ENCODE measurements at places on chromosomes 16 and 17.

GRCh38 chr16:72149676-72150464 lies 22.1 kb downstream of the PMFBP1 start:
- DNase-seq = no peak

DNA sequence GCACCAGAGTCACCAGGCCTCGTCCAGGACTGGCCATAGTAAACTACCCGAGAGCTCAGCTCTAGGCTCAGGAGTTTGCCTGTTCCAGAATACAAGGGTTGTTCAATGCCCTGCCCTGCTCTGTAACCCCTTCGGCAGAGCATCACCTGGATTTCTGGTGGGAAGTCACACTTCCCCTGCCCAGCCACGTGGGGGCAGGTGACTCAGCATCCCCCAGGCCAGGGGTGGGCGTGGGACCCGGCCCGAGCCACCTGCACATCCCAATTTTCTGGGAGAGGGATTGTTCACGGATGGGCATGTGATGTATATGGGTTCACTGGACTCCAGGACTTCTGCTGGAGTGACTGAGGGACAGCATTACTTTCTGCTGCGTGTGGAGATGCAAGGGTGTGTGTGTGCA lies 25.8 kb downstream of the COX4I1 start:
- DNase-seq = no peak

- DNase-seq = no peak
Measured at GRCh38 chr17:2259769-2260536, 43.6 kb downstream of the SMG6 start.

DNA sequence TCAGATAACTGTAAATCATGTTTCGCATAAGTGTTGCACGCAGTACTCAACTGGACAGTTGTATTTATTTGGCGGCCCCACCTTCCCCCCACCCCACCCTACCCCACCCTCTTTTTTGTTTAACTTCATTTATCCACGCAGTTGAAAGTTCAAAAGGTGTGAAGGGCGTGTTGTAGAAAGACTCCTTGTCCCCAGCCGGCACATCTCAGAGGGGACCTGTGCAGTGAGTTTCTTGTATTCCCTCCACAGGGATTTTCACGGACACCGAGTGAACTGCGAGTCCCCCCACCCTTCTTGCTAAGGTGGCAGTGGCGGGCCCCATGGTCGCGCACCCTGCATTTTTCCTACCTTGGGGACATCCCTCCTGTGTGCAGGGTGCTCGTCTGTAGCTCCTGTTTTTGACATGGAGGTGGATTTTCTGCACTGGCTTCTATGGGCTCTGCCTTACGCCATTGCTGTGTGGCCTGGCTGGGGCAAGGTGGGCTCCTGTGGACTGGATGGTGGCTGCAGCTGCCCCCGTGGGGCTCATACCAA lies 36.2 kb downstream of the ADCY7 start:
- DNase-seq = no peak

DNA sequence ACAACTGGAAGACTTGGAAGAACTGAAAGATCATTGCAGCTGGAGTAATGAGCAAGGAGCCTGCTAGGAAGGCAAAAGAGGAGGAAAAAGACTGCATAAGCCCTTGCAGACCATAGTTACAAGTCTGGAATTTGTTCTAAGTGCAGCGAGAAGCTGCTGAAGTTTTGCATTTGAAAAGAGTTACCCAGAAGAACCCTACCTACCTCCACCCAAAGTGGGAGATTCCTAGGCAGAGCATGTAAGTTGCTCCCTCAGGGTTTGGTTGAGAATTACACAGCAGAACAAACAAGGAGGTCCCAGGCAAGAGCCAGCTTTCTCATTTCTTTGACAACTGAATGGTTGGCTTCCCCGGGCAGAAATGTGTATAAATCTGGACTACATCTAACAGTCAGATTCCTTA lies 118.7 kb upstream of the NUDT7 start:
- DNase-seq = no peak

GRCh38 chr16:80197741-80198201 lies 343.0 kb upstream of the DYNLRB2 start:
- no peak for DNase-seq
